A549 (cell line): ENCODE measurements at places on chromosomes 2 and 18.

GRCh38 chr2:212088353-212088752, 450.2 kb downstream of the ERBB4 start:
- DNase-seq, result no peak

GRCh38 chr18:54359233-54359632, 1.5 kb downstream of the C18orf54 start:
- no peak for DNase-seq

GRCh38 chr18:59114160-59114559, 25.5 kb upstream of the SEC11C start:
- no peak for DNase-seq

DNA sequence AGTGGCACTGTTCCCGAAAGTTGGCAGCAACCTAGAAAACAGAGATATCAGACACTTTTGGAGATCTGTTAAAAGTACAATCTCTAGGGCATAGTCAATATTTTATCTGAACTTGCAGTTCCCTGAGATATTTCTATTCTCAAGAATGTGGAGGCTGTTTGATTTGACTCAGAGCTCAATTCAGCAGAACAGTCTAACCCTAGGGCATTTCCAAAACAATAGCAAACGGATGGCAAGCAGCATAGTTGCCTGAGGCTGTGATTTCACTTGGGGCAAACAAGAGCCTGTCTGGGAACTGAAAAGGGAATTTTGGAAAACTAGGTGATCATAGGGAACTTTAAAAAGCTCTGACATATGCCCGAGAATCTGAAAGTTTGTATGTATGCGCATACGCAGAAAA, 772.8 kb upstream of the LRRTM1 start:
- DNase-seq, result no peak

- no peak for DNase-seq
Measured at GRCh38 chr18:22473366-22473765, 55.7 kb upstream of the CTAGE1 start.

DNA sequence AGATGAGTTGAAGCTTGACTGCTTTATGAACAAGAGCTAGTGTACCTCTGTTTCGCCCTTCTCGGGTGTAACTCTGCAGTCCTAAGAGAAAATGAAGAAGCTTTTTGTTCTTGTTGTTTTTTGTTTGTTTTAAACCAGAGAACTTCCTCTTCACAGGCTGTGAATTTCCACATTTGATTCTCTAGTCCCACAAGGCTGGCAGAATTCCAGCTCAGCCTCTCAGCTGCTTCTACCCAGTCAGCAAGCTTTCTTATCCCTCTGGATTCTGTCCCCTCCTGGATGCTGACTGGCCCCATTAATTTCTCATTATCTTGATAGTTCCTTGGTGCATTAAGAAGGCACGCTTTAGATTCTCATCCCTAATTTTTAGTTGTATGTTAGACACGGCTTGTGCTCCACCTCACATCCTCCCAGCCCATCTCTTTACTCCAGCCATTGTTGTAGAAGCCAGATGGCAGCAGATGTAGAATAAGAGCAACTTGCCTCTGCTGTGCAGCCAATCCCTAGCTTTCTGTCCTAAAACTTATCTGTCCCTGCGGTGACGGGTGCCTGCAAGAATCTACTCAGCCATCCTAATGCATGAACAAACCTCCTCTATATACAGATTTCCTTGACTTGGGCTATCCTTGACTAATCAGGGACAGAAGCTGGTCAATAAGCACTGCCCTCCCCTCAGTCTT, 12.3 kb upstream of the RESP18 start:
- no peak for DNase-seq

DNA sequence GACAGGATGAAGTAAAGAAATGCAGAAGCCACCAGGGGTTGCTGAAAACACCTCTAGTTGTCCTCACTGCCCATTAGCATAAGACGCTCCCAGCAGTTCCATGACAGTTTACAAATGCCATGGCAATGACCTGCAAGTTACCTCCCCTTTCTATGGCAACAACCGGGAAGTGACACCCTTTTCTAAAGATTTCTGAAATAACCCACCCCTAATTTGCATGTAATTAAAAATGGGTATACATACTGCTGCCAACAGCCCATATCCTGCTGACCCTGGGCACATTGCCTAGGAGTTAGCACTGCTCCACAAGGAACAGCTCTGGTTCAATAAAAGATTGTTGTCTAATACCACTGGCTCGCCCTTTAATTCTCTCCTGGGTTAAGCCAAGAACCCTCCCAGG, 178.3 kb upstream of the LRATD1 start:
- DNase-seq, result no peak

GRCh38 chr2:219509780-219510511, 4.3 kb upstream of the ASIC4 start:
- DNase-seq, result peak; percentile 63

DNA sequence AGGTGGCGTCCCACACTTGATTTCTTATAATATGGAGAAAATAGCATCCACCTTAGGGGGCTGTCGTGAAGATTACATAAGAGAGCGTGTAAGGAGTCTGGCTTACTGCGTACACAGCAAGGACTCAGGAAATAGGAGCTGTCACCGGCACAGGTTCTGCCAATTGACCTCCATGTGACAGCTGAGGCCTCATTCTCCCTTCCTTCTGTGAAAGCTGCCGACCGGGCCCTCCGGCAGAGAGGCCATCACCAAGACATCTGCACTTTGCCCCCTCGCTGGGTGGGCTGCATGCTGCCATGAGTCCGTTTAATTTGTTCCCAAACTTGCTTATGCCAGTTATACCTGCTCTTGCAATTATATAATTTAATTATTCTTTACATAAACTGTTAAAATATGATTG, 27.7 kb downstream of the HS1BP3 start:
- no peak for DNase-seq

- peak; percentile 50 for DNase-seq
Measured at GRCh38 chr2:30026091-30027055, 105.0 kb upstream of the ALK start.

GRCh38 chr2:197322724-197323720, 12.4 kb upstream of the ANKRD44 start:
- no peak for DNase-seq

DNA sequence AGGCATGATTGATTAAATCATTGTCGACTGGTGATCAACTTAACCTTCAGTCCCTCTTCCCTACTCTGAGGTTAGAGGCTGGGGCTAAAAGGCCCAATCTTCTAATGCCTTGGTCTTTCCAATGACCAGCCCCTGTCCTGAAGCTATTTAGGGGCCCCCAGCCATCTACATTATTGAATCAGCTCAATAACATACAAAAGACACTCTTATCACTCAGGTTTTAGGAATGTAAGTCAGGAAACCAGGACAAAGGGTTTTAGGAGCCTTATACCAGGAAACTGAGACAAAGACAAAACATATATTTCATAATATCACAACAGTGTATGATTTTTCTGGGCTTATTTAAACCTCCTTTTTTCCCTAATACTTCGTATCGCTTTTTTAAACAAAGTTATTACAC, 198.6 kb downstream of the RNF152 start:
- DNase-seq, result no peak

- no peak for DNase-seq
Measured at GRCh38 chr18:25830787-25831186, 259.6 kb downstream of the SS18 start.

DNA sequence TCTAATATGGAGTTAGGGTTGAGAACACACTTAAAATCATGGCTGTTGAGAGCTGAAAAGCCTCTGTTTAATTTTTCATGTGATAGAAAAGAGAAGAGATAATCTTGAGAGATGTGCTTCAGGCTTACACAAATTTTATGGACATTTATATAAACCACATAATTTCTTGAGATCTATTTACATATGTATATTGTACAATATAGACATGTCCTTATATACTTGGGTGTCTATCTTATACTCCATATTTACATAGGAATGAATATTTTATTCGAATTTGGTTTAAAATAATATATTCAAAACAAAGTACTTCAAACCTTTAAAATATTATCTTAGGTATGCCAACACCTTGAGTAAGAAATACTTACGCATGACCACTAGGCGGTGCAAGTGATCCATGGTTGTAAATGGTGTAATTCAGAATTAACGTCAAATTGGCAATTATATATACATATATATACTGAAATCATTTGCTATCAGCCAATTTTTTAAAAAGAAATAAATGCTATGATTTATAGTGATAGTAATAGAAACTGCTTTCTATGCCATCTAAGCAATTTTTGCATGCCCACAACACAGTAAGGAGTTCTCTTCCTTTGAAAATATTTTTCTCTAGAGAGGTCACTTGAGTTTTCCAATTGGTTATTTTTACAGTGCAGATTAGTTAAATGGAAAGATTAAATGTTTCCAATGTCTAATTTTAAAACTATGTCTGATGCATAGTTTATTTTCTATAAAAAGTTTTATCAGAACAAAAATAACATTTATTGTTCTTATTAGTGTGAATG, 37.6 kb upstream of the SPAG16 start:
- DNase-seq, result peak; percentile 58
